ENCODE measurements at places on chromosomes 2 and 18. TPM values are rescaled to one million over a fixed set of nuclear protein-coding genes. Genes with fewer than 3 reads are reported as not detected.

TMEM198 gene
- 3.2 TPM for total RNA-seq

DNA sequence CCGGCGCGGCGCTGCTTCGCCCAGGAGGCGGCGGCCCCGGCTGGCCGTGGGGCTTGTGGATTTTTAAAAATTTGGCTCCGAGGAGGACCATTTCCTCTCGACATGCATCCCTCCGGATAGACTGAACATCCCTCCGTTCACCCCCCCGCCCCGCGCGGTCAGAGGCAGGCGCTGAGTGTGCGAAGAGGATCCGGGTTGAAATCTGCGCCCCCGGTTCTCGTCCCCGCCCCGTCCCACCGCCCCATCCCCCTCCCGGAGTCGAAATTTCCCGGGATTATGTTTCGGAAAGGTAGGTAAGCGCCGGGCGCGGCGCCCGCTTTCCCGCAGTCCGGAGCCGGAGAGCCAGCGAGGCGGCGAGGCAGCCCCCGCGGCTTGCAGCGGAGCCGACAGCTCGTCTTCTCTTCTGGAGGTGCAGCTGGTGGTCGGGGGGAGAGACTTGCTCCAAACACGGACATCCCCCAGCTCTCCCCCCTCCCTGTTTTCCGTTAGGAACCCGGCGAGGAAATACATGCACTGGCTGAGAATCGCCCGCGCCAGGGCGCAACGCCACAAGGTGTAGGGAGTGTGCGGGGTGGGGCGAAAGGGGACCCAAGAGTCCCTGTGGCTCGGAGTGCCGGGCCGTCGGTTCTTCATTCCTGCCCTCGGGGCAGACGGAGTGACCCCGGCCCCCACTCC lies at the start of gene PRKCE:
Gene PRKCE (plus strand): TSS at position 261 of the 675 bp plus-strand sequence.
- peak; percentile 76 for DNase-seq

GRCh38 chr2:189848276-189848675 lies 64.0 kb downstream of the PMS1 start:
- no peak for DNase-seq

DNA sequence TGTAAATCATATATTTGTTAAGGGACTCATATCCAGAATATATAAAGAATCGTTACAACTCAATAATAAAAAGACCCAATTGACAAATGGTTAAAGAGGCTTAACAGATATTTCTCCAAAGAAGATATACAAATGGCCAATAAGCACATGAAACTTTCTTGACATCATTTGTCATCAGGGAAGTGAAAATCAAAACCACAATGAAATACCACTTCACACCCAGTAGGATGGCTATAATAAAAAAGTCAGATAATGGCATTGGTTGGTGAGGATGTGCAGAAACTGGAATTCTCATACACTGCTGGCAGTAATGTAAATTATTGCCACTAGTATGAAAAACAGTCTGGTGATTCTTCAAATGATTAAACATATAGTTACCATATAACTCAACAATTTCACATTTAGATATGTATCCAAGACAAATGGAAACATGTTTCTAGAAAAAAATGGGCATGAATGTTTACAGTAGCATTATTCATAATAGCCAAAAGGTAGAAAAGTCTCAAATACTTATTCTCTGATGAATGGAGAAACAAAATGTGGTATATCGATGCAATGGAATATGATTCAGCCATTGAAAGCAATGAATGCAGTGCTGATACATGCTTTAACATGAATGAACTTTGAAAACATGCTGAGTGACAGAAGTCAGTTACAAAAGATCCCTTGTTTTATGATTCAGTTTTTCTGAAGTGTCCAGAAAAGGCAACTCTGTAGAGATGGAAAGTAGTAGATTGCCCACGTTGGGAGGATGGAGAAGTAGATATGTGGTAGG lies 304.6 kb upstream of the ZEB2 start:
- no peak for DNase-seq

DNA sequence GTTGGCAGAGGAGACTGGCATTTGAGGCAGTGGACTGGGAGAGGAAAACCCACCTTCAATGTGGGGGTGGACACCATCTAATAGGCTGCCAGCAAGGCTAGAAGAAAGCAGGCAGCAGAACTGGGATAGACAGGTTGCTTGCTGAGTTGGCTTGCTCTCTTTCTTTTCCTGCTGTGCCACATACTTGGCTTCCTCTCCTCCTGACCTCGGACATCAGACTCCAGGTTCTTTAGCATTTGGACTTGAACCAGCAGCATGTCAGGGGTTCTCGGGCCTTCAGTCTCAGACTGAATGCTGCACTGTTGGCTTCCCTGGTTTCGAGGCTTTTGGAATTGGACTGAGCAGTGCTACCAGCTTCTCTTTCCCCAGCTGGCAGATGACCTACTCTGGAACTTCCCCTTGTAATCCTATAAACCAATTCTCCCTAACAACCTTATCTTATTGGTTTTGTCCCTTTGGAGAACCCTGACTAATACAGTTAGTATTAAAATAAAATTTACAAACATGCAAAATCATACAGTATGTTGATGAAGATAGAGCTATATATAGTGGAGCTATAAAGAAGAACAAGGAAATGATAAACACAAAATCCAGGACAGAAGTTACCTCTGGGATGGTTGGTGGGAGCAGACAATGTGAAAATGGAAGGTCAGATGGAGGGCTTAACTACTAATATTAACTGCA lies 15.9 kb downstream of the DSEL start:
- DNase-seq, result no peak

GRCh38 chr18:56067969-56068671 lies 480.1 kb upstream of the TCF4 start:
- DNase-seq, result no peak

- DNase-seq, result no peak
These were observed 372.5 kb upstream of the GCFC2 start for GRCh38 chr2:76083248-76083647.

UGT1A8 gene
- not detected for total RNA-seq

DNA sequence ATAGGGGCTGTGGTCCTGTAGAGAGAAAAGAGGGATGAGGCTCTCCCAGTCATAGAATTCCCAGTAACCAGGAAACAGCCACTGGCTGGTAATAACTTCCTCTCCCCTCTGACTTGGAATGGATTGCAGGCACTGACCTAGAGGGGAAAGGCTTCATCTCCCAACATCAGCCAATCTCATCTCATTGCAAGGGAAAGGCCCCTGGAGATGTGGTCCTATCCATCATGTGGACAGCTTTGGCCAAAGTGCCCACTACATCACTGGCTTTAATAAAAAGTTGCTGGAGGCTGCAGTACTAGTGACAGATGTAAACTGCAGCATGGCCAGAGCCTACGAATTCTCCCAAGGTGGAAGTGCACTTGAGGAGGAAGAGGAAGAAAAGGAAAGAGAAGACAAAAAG lies 820.5 kb upstream of the CELF4 start:
- no peak for DNase-seq

- DNase-seq, result no peak
These were observed 21.1 kb downstream of the ANTXR1 start for GRCh38 chr2:69034122-69034521.

MC5R gene
- not detected for total RNA-seq

PPP1R1C gene
- 5.5 TPM for total RNA-seq

ARHGEF4 gene
- total RNA-seq, result 3.9 TPM

DNA sequence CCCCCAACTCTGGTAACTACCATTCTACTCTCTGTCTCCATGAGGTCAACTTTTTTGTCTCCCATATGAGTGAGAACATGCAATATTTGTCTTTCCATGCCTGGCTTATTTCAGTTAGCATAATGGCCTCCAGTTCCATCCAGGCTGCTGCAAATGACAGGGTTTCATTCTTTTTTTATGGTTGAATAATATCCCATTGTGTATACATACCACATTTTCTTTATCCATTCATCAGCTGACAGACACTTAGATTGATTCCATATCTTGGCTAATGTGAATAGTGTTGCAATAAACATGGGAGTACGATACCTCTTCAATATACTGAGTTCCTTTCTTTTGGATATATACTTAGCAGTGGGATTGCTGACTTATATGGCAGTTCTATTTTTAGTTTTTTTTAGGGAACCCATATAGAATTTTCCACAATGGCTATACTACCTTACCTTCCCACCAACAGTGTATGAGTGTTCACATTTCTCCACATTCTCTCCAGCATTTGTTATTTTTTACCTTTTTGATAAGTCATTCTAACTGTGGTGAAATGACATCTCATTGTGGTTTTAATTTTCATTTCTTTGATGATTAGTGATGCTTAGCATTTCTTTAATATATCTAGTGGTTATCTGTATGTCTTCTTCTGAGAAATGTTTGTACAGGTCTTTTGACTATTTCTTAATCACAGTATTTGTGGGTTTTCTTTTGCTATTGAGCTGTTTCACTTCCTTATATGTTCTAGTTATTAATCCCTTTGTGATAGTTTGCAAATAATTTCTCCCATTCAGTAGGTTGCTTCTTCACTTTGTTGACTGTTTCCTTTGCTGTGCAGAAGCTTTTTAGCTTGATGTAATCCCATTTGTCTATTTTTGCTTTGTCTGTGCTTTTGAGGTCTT lies 112.2 kb downstream of the SRBD1 start:
- DNase-seq, result no peak

DNA sequence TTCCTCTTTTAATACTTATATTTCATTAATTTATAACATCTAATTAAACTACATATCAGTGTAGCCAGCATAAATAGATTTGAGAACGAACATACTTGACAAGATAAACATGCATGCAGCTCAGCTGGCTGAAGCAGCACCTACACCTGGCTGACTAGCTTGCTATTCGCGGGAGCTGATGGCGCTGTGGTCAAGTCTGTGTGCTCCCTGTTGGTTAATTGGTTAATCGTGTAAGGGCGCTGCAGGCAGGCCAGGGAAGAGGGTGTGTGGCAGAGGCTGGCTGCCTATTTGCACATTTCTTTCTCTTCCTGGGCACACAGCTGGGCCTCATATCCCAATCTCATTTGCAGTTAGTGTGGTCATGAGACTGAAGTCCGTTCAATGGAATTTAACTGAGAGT lies 14.5 kb upstream of the VWA3B start:
- DNase-seq, result no peak

- no peak for DNase-seq
These were observed 58.9 kb upstream of the STON1 start for GRCh38 chr2:48471048-48471474.

DNA sequence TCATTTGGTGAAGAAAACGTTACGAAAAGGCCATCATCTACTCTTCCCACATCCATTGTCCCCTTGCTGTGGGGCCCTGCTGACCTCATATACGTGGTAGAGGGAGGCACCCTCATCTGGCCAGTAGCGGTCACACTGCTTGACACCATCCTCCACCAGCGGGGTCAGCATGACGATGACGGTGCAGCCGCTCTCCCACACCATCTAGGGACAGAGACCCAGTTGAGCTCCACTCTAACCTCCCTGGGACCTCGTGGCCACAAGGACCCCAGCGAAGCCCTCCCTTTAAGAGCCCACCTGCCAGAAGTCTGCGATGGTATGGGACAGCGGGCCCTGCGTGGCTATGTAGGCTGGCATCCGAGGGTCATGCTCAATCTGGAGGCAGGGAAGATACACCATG lies 13.1 kb downstream of the PTPRN start:
- DNase-seq, result no peak

DNAJB2 gene
- total RNA-seq, result 63.6 TPM

- peak; percentile 22 for DNase-seq
These were observed 69.6 kb downstream of the EML4 start for GRCh38 chr2:42238644-42239288.

- no peak for DNase-seq
These were observed 157.6 kb upstream of the NRP2 start for GRCh38 chr2:205524656-205525055.

DNA sequence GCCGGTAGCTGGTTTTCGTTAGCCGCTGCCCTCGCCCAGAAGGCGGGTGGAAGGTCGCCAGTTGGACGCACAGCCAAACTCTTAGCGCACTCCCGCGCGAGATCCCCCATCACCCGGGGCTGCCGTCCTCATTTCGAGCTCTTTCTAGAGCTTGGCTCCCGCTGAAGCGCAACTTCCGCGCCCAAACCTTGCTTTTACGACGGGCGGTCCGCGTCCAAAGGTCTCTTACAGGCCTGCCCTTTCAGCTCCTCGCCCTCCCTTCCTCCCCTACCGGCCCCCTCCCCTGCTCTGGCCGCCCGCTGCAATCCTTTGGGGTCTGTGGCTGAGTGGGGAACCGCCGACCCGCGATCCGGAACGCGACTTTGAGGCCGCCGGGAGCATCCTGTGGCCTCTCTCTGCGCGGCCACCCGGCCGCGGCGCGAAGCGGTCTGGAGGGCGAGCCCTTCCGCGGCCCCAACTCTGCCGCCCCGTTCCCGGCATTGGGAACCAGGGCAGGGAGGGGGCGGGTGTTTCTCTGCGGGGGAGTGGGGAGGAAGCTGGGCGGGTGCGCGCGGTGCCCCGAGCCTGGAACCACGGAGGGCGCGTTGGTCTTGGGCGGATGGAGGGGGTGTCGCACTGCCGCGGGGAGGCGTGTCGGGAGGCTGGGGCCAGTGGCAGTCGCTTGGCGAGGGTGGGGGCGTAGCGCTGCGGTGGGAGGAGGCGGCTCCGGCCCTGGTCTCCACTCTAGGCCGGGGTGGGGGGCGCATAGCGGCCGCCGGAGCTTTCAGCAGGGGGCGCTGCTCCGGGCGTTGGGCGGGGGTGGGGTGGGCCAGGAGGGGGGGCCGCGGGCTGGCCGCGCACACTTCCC lies at the start of gene GDF7:
Gene GDF7 (plus strand): TSS at position 841 of the 847 bp plus-strand sequence. CDS start 96 bp downstream, outside the sequence.
- DNase-seq, result peak; percentile 78

SLC30A3 gene
- 4.8 TPM for total RNA-seq

RPRD1A gene
- total RNA-seq, result 43.0 TPM

DNA sequence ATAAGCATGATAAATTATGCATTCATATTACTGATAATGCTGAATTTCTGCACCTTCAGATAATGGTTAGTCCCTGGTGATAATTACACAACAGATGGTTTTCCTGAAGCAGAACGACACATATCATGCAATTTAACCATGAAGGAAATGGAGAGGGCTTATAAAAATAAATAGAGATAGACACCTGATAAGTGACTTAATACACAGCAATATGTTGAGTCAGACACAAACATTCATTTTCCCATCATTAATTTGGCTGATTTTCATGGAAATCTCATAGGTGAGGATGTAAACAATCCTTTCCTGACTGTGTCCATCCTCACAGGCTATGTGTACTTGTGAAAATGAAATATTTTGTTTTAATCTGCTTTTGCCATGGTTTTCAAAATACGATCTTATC lies 36.9 kb upstream of the DSEL start:
- no peak for DNase-seq

DNA sequence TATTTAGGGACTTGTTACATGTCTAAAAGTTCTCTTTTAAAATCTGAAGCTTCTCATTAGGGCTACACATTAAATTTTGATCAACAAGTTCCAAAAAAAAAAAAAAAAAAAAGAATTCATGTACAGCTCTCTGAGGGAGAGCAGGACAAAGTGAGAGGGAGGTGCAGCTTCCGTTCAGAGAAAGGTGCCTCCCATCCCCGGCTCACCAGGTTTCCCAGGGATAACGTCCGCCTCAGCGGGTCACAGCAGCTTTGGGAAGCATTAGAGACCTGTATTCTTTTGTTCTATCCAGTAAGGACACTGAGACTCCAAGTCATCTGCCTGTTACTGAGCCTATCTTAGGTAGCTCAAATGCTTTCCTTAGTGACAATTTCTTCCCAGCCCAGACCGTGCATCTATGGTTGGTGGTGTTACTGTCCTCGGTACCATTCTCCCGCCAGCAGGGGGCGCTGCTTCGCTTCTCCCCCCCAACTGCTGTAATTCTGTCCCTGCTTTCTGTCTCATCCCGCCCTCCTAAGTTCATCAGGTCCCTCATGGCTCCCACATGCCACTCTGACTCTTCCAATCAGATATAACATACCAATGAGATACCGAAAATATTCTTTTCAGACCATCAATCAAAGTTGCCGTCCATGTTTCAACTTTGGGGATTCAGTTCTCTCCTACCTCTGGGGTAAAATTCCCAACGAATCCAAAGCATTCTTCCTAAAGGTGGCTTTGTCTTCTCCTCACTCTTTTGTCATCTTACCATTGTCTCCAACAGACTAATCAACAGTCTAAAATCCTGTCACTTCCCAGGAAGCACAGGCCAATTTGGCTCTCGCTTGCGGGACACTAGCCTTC lies 466.5 kb downstream of the METTL4 start:
- DNase-seq, result peak; percentile 47
